C1 segment of cervical spinal cord (tissue), 14 donors: ENCODE measurements at places on chromosomes 1 and 21.
A peak's percentile ranks its signal among the peaks of the same experiment; 100 is the strongest.

DNA sequence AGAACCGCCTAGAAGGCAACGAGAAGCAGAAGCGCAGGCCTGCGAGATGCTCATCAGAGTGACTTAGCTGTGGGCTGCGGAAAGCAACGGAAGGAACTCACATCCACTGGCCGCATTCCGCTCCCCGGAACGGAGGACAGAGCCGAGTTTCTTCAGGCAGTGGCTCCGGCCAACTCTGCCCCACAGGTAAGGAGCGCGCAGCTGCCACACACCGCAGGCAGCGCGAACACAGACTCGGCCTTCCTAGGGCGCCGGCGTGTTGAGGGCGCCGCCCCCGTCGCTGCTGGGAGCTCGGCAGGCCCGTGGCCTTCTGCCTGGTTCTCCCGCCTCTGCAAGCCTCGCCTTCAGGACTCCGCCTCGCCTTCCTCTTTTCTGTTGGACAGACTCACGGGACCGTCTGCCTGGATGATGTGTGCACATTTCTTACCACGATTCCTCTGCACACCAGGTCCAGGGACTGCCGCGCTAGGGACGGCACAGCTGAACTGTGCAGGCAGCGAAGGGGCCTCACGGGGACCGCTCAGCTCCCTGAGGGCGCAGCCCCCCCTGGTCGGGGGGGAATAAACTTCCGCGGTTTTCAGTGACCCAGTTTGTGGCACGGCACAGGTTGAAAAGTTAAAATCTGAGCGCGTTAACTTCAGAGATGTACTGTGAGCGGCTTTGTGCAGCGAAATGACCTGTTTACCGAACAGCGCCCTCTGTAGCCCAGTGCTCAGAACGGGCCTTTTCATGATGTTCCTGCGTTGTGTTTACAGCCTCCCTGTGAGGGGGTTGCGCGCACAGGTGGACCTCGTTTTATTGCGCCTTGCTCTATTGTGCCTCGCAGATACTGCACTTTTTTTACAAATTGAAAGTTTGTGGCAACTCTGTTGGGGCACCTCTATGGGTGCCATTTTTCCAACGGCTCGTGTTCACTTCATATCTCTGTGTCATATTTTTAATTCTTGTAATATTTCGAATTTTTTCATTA lies 15.8 kb downstream of the TCP10L start:
- DNase-seq: peak; percentile 62

GRCh38 chr1:24235921-24236788 lies 49.1 kb upstream of the IFNLR1 start:
- no peak for DNase-seq

DNA sequence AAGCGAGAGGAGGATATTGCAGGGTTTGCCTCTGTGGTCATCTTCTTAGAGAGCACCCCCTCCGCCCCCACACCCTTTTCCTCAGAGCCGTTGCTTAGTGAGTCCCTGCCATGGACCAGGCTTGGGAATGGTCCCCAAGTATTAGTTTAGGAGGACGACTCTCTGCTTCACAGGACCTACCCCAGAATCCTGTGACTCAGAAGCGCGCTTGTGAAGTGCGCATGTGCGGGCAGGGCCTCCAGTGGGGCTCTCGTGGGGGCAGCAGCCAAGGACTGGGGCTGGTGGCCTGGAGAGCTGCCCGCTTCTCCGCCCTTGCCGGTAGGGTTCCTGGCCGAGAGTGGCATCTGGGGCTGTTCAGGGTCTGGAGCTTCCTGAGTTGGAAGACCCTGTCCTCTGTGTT lies 37.3 kb upstream of the HMGN1 start:
- peak; percentile 61 for DNase-seq

GRCh38 chr1:172939475-172939874 lies 111.3 kb downstream of the TNFSF18 start:
- DNase-seq: no peak

DNA sequence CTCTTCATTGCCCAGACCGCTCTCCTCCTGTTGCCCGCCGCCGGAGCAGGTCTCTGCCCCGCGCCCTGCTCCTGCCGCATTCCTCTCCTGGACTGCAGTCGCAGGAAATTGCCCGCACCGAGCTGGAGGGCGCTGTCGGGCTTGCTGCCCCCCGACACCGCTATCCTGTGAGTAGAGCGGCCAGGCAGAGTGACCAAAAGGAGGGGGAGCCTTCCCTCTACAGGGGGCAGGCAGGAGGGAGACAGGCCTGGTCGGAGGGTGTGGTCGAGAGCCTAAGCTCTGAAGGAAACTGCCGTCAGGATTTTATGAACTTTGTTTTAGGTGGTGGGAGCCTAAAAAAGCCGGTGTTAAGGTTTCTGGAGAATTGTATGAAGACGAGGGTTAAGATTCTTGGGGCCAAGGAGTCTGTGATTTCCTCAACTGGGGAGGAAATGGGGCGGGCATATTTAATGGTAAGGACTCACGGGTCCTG lies 517 bp downstream of the LRIG2 start:
- DNase-seq: peak; percentile 40

GRCh38 chr1:174743654-174744561 lies 255.8 kb upstream of the CACYBP start:
- no peak for DNase-seq

DNA sequence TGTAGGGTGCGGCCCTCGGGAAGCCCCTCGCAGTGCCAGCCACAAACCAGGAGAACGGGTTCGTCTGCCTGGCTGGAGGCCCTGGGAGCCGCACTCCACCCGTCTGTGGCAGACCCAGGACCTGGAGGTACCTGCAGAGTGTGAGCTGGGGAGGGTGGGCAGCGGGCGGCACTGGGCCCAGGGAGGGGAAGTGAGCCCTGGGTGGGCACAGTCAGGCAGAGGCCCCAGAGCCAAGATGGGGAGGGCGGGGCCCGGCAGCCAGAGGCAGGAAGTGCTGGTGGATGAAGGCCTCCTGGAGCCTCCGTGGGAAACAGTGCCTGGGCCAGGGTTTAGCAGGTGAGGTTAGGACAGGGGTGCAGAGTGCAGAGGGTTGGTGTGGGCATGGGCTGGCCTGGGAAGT lies 4.0 kb upstream of the PEX10 start:
- no peak for DNase-seq

- no peak for DNase-seq
Measured at GRCh38 chr21:43362915-43363314, 64.0 kb downstream of the SIK1 start.

- no peak for DNase-seq
Measured at GRCh38 chr1:218298398-218298797, 13.3 kb downstream of the RRP15 start.

GRCh38 chr1:216095400-216095799 lies 327.8 kb downstream of the USH2A start:
- no peak for DNase-seq

- no peak for DNase-seq
Measured at GRCh38 chr1:50415235-50416149, 7.8 kb downstream of the DMRTA2 start.

- no peak for DNase-seq
Measured at GRCh38 chr1:88009916-88010315, 674.2 kb upstream of the PKN2 start.

DNA sequence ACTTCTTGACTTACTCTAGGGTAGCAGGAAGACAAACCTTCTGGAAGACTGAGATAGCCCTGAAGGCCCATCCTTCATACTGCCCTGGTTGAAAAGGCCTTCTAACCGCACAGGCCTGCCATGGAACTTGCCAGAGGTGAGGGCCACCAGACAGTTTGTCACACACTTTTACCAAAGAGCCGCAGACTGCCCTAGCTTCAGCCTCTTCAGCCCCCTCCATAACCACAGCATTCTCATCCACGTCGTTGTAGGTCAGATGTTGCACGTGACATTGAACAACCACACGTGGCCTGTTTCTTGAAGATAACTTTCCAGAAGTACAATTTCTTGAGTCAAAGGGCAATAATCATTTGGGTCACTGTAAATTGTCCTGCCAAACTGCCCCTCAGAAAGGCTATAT lies 18.9 kb downstream of the ZNF362 start:
- no peak for DNase-seq

DNA sequence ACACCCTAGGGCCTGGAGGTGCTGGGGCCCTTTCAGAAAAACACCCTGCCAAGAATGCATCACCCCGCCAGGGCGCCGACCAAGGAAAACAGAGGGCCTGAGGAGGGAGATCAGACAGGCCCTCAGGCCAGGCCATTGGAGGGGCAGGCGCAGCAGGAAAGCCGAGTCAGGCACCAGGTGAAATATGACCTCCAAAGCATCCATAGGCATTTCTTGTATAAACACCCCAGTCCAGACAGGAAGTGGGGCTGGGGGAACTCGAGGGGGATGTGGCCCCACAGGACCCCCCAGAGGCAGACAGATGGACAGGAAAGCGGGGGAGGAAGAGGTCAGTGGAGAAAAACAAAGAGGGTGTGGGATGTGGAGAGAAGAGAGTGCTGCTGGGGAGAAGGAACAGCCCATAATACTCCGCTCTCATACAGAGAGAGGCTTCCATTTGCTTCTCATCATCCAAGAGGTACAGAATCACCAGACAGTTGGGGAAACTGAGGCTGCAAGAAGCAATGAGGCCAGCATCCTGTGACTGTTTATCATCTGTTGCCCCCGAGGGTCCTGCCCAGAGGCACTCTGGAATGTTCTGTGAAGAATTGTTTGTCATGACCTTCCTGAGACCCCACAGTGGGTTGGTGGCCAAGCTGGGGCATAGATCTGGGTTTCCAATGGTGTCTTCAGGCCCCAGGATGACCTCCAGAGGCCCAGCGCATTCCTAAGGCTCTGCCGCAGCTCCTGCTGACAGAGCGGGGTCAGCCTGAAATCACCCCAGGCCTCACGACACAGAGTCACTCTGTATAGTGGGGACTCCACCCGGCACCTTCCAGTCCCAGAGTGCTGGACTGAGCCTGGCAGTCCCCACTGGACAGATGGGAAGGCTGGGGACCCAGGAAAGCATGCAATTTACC lies 18.0 kb downstream of the TRIM62 start:
- no peak for DNase-seq

DNA sequence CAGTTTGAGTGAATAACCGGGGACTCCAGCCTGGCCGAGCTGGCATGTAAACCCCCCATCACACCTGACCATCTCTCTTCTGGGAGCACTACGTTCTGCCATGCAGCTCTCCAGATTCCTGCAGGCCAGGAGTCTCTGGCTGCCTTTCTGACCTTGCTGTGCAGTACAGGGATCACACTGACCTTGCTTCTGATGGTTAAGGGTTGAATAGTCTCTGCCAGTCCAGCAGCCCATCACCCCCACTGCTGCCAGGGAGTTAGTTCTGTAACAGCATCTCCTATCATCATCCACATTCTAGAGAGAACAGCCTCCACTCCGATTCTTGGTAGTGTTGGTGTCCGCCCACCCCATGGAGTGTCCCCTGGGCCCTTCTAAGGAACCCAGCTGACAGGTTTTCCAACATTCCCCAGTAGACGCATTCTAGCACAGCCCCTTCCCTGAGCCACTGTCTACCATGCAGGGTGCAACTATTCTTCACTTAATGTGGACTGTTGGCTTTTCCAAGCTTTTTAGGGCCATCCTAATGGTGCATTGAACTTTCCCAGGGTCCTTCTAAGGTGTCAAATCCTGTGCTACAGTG lies 109.8 kb downstream of the RIPK4 start:
- DNase-seq: no peak

DNA sequence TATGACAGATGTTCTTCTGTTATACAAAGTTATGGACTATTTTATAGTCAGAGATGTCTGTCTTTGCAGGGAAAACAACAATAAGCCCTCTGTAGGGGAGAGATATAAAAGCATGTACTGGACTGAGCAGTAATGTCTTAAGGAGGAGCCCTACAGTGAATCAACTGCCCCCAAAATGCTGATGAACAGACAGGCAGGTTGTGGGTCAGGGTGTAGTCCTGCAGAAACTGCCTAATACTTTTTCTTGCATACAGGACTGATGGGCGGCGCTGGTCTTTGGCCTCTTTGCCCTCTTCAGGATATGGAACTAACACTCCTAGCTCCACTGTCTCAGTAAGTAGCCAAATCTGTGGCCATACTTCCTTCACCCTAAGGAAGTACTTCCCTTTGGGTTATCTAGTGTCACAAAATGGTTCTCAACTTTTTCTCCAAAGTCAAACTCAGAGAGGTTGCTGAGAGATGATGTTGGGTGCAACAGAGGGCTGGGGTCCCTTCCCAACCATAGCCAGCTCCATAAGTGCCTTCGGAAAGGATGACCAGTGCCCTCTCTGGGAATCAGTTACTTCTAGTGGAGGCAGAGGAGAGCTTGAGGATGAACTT lies 129.8 kb downstream of the PIK3R3 start:
- DNase-seq: no peak

GRCh38 chr21:39390212-39390765 lies 41.4 kb upstream of the HMGN1 start:
- no peak for DNase-seq

DNA sequence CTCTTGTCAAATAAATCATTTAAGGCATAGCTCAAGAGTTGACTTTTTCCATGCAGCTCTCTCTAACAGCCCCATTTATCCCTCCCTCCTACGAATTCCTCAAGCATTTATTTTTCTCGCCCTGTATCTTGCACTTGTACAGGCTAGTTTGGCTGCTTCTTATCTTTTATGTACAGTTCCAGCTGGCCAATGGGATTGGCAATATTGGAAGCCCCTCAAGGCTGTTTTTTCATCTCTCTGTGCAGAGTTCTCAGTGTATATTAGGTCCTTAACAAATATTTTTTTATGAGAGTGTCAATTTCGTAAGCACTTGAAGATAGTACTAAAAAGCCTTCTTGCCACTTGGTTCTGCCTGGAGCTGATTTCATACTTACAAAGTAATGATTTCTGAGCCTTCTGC lies 356.0 kb downstream of the ST6GALNAC3 start:
- DNase-seq: no peak

DNA sequence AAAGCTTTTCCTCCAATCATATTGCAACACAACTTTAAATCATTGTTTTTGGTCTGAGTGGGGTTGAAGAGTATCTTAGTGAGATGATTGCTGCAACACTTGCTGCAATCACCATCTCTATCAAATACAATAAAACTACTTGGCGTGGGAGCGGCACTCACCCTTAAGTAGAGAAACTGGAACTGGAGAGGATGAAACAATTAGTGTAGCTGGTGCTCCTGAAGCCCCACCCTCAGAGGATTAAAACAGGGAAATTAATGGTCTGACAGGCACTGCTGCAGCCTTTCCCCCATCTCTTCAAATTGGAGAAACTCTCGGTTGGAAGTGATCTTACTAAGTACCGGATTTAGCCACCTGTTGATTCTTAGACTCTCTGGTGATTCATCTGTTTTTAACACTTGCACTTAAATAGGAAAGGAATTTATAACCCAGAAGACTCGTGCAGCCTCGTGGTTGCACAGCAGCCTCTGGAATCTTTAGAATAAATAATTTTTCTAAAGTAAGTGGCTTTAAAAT lies 80.5 kb upstream of the KIF26B start:
- no peak for DNase-seq
